Endothelial cell of umbilical vein (primary cell): ENCODE measurements at places on chromosomes 16 and 17.

- no peak for DNase-seq
Observed at GRCh38 chr17:81579821-81580321, 27.7 kb upstream of the FAAP100 start.

DNA sequence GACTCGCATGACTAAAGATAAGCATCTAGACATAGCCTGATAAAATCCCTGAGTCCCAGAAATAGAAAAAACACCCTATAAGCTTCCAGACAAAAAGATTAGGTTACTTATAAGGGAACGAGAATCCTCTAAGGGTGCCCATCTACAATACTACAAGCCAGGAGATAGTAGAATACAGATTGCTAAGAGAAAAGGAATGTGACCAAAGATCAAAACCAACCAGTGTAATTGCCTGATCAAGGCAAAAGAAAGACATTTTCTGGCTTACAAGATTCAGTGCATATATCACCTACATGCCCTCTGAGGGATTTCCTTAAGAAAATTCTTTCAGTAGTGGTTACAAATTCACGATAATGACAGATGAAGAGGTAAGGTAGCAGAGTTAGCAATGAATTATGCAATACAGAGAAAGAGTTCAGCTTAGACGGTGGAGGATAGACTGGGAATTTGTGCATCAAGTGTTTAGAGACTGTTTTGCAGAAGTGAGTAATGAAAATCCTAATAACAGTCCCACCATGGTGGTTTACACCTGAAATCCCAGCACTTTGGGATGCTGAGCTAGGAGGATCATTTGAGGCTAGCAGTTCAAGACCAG lies 35.0 kb downstream of the BCL7C start:
- no peak for DNase-seq

- no peak for DNase-seq
Observed at GRCh38 chr16:1744338-1744840, 27.0 kb downstream of the NME3 start.

DNA sequence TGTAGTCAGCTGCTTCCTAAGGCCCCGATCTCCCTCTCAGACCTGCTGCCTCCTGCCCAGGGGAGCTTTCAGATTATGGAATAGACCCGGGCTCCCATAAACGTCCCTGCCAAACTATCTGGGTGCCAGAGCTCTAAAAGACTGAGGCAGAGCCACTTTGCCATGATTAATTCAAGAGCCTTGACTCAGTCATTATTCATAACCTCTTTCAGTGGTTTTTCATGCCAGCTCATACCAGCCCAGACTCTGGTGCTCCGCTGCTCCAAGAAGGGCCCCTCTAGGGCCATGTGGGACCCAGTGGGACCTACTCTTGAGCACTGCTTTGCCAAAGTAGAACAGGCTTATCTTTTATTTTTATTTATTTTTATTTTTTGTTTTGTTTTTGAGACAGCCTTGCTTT lies 23.9 kb downstream of the DNAI2 start:
- no peak for DNase-seq

- no peak for DNase-seq
Observed at GRCh38 chr17:37756051-37756450, 11.2 kb upstream of the HNF1B start.

- peak; percentile 30 for DNase-seq
Observed at GRCh38 chr17:28716740-28717577, 709 bp downstream of the RAB34 start.

DNA sequence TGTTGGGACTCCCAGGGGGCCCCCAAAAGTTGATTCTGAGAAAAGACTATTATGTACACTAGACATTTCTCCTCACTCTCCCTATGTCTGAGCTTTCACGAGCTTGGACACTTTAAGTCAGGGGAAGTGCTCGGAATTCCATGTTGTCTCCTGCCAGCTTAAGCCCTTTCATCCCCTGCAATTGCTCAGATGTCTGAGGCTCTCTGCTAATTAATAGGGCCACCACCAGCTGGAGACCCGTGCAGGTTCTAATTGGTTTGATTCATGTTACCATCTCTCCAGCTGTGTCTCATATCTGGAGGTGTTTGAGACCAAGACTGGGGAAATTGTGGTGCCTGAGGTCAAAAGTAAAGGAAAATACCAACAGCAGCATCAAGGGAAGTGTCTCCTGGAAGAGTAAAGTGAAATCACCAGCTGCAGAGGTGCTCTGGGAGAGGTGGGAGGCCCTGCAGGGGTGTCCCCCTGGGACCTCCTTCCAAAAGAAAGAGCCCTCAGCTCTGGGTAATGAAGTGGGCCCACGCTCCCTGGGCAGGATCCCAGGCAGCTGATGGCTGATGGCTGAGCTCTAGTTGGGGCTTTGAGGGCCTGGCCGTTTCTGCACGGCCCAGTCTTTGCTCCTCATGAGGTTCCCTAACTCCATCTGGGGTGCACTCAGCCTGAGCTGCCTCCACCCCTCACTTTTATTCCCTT lies 5.8 kb upstream of the UTS2R start:
- DNase-seq: no peak

GRCh38 chr16:62644030-62644812 lies 608.0 kb upstream of the CDH8 start:
- DNase-seq: no peak

DNA sequence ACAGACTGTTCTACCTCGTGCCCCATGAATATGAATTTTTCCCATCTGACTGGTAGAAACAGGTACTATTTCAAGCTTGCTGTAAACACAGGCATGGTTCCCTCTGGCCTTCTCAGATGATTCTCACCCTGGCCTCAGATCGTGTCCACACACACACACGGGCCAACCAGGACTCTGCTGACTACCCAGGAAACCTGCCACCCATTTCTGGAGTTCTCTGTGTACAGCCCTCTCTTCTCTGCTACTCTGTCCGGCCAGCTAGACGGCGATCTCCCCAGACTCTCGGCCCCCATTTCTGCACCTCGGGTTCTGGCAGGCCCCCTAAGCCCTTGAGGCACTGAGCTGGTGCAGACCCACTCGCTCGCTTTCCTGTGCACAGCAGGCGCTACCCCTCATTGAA lies 31.2 kb downstream of the RPA1 start:
- DNase-seq: no peak

GRCh38 chr16:73692861-73693260 lies 603.8 kb upstream of the PSMD7 start:
- no peak for DNase-seq

DNA sequence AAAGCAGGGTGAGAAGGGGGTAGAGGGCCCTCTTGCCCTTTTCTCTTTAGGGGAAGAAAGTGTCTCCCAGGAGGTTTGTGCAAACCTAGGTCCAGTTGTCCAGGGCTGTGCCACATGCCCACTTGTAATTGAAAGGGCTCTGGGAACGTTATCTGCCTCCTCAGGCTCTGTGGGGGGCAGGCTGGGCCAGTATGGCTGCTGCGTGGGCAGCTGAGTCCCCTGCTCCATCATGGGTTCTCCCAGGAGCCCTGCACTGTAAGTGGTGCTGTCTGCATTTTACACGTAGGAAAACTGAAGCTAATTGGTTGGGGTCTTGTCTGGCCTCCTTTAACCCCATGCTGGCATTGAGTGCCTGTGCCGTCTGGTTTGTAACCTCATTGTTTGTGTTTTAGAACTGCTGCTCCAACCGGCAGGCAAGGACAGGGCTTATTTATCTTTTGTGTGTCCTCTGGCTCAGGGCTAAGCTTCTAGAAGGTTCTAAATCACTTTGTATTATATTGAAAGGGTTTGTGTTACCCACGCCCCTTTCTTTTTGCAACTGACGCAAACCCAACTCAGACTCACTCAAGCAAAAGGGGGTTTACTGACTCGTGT lies 117.7 kb upstream of the CIBAR2 start:
- no peak for DNase-seq

GRCh38 chr16:8923199-8923598 lies 40.5 kb downstream of the USP7 start:
- DNase-seq: no peak

- DNase-seq: no peak
Observed at GRCh38 chr17:76577876-76578275, 7.8 kb downstream of the ST6GALNAC2 start.

DNA sequence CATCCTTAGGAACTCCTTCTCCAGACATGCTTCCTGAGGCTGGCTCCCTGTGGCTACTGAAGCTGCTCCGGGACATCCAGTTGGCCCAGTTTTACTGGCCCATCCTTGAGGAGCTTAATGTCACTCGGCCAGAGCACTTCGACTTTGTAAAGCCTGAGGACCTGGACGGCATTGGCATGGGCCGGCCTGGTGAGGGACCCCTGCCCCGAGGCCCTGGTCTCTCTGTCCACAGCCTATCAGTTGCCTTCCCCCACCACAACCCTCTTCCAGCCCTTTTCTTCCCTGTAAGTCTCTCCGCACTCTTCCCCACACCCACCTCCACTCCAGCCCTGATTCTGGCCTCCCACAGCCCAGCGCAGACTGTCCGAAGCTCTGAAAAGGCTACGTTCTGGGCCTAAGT lies 2.0 kb downstream of the TNK1 start:
- no peak for DNase-seq

DNA sequence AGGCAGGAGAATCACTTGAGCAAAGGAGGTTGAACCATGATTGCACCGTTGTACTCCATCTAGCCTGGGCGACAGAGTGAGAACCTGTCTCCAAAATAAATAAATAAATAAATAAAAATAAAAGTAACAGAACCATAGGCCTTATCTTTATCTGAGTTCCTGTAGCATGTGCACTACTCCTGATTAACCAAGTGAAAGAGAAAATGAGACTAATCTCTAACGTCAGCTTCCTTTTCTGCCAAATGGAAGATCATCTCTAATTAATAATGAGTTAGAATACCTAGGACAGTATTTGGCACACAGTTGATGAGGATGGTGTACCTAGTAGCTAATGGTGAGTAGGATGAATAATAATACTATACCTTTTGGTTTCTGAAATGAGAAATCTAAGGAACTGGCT lies 520.4 kb downstream of the WWOX start:
- no peak for DNase-seq

DNA sequence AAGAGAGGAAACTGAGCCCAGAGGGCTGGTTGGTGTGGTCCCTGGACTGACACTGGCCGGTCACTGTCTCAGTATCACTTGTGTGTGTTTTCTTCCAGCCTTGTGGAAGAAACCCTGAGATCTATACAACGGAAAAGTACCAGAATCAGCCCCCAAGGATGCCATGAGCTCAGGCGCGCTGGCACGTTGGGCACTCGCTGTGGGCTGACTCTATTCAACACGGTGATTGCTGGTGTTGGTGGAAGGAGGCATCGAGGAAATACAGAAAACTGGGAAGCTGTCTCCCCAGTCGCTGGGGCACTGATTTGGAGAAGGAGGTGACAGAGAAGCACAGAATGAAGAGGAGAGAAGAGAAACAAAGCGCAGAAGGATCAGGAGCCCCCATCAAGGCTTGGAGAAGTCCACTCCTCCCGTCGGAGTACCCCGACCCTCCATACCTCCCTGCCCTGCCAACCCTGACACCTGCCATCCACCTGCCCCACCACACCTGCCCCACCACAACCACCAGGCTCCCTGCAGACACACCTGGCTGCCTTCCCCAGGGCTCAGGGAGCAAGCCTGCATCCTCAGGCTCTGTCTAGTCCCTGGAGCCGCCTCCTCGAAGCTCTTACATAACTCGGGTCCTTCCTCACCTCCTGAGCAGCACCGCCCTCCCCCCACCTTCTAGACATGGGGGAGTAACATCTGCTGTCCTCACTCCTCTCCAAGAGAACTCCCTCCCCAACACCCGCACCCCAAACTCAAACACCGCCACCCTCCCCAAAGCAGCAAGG lies 66.5 kb downstream of the RBFOX3 start:
- no peak for DNase-seq

- no peak for DNase-seq
Observed at GRCh38 chr17:29574732-29575510, 6.4 kb downstream of the TP53I13 start.

GRCh38 chr16:54921206-54921824 lies 9.3 kb upstream of the IRX5 start:
- DNase-seq: no peak

DNA sequence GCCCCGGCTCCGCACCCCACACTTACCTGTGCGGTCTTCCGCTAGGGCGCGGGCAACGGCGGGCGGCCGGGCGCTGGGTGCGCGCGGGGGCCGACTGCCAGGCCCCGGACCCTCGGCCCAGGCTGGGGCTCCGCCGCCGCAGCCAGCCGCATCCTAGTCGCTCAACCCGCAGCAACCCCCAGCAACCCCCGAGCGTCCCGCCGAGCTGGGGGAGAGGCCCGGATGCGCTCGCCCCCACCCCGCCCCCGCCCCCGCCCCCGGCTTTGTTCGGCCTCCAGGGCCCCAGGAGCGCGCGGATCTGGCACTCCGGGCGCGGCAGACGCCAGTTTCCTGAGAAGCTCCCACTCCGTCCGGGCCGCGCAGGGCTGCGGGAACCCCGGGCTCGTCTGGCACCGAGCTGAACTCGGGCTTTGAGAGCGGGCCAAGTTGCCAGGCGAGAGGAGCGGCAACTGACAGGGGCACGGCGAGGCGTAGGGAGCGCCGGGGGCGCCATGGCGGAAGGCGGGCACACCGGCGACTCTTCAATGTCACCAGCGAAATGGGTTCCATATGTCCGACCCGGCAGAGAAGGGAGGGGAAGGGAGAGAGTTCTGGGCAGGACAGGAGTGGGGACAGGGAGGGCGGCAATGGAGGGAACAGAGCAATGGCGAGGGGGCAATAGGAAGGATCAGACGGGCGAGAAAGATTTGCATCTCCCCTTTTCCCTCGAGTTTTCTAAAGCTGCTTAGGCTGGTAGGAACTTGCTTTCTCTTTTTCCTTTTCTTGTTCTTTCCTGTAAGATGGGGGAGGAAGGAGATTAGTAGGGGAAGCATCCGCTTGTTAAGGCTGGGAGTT lies 13.7 kb downstream of the HOXB4 start:
- peak; percentile 40 for DNase-seq

GRCh38 chr17:21089933-21090901 lies 36.5 kb upstream of the DHRS7B start:
- DNase-seq: no peak

- no peak for DNase-seq
Observed at GRCh38 chr17:77844681-77845080, 113.8 kb upstream of the TNRC6C start.

GRCh38 chr17:60577147-60577915 lies 22.7 kb upstream of the PPM1D start:
- DNase-seq: peak; percentile 67

- DNase-seq: no peak
Observed at GRCh38 chr17:3846437-3847164, 555 bp upstream of the NCBP3 start.

GRCh38 chr17:9023392-9024218 lies 2.3 kb downstream of the NTN1 start:
- no peak for DNase-seq

DNA sequence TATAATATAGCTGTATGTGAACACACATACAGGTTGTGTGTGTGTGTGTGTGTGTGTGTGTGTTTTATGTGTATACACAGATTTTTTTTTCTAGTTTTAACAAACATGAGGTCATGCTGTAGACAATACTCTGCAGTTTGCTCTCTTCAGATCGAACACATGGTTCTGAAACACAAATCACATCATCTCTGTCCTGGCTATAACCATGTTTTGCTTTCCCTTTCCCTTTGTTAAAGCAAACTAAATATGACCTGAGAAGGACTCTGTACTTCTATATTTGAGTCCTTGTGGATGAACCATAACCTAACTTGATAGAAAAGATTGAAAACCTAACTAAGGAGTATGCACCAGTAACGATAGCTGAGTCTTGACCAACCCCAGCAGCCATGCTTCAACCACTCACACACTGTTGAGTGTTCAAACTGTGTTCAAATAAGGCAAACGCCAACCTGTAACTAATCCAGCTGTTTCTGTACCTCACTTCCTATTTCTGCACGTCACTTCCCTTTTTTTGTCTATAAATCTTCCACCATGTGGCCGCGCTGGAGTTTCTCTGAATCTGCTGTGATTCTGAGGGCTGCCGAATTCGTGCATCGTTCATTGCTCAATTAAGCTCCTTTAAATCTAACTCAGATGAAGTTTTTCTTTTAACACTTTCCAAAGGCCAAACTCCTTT lies 303.8 kb downstream of the HS3ST3B1 start:
- DNase-seq: no peak
